CD4-positive, alpha-beta T cell treated with Interleukin-4 for 1 hour (primary cell): ENCODE measurements at places on chromosomes 7 and 10.
A peak's percentile ranks its signal among the peaks of the same experiment; 100 is the strongest.

DNA sequence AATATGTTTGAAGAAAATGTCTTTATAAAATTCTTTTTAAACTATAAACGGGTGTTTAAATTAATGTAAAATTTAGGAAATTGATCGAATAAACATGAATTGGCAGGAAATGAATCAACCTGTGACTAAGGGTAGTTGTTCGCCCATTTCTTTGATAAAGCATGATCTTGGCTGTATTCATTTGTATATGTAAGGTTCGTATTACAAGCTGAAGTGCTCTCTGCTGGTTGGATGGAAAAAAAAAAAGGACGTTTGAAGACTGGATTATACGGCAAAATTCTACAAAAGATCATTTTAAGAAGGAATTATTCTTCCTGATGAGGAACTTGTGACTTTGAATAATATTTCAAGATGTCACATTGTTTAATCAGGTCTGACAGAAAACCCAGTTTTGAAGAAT lies 185.4 kb upstream of the ANK3 start:
- DNase-seq: no peak

DNA sequence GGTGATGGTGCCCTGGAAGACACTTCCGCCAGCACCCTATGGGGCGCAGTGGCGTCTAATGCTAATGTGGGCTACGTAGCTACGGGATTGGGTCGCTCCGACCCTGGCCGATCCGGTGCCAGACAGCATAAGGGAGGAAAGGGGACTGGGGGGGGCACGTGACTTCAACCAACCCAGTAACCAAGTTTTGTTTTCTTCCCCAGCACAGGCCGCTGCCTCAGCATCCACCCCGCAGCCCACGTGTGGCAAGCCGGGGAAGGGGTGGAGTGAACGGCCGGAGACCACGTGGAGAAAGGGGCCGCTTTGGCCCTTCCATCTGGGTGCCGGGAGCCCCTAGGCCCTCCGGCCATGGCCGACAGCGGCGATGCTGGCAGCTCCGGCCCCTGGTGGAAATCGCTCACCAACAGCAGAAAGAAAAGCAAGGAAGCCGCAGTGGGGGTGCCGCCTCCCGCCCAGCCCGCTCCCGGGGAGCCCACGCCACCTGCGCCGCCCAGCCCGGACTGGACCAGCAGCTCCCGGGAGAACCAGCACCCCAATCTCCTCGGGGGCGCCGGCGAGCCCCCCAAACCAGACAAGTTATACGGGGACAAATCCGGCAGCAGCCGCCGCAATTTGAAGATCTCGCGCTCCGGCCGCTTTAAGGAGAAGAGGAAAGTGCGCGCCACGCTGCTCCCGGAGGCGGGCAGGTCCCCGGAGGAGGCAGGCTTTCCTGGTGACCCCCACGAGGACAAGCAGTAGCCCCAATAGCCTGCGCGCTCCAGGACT lies 2.5 kb downstream of the PRR15 start:
- no peak for DNase-seq

GRCh38 chr10:103451831-103452505 lies at the start of gene CALHM2:
TSS of gene CALHM2 (minus strand) at chr10:103452370. CDS start at chr10:103449941, 2,429 bp downstream.
- DNase-seq: peak; percentile 42

- DNase-seq: no peak
Measured at GRCh38 chr10:119675483-119676170, 24.4 kb downstream of the BAG3 start.

DNA sequence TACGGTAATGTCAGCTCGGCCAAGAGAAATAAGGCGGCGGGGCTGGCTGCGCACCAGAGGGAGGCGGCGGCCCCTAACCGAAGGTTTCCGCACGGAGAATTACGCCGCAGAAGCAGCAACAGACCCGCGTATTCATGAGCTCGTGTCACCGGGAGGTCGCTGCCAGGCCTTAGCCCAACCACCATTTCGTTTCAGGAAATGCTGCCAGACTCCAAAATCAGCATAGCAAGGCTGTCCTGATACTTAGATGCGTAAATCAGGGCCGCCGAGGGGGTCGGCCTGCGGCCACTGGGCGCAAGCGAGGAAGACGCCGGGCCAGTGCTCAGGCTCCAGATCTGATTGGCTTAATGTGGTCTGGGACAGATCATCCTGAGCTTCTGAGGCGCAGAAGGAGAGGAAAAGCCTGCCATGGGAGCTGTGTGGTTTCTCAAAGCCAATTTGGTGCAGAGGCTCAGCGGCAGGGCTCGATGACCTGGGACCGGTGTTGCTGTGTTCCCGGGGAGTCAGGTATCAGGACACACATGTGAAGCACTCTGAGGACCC lies 247.9 kb downstream of the BAMBI start:
- DNase-seq: no peak

DNA sequence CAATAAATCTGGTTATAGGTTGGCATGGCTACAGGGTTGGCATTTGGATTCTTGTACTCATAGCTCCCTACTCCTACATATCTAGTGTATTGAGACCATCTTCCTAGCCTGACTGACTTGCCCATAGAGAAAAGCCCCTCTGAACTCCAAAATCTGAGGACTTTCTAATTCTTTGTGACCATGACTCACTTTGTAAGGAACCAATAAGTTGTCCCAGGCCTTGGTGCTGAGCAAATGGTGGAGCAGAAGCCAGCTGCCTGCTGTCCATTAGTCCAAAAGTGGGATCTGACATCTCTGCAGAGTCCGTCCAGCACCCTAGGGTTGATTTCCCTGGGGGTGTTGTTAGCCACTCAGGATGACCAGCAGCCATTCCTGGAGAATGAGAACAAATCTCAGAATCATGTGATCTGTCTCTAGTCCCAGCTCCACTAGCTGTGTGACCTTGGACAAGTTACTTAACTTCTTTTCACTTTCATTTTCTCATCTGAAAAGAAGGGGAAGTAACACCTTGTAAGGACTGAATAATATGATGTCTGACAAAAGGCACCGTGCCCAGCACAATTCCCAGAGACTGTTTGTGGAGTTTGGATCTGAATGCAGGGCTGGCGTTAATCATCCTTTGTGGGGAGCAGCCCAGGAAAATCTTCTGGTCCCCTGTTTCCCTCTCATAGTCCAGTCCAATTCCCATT lies 44.1 kb downstream of the MTURN start:
- no peak for DNase-seq

- DNase-seq: no peak
Measured at GRCh38 chr10:67618116-67618515, 77.9 kb downstream of the CTNNA3 start.

- no peak for DNase-seq
Measured at GRCh38 chr7:107953265-107953923, 49.6 kb downstream of the LAMB1 start.

DNA sequence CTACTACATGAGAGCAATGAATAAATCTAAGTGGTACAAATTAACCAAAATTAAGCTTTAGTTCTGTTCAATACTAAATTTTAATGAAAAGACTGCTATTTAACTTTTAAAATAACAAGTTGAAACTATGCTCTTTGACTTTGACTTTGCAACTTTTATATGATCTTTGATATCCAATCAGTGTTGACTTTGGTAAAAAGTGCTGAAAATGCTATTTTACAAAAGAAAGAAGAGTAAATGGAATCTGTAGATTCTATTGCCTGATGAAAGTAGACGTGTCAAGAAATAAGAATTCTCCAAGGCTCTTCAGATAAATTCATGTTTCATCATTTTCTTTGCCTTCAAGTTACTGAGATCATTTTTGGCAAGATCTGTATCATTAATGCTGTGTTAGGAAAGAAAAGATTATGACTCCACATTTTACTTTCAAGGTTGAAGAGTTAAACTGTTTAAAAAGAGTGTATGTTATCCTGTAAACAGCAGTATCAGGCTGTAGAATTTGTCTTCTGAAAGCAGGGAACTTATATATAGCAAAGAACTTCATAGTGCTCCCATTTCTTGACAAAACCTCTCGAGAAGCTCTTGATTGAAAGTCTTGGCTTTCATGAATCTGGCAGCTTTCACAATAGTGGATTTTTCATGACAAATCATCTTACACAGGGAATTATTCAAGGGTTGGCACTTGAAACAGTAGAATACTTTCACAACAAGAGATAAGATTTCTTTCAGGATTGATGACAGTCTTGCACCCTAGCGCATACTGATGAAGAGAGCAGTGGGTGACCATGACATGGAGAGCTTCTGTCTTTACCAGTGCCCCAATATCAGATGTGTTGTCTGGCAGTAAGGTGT lies 72.1 kb downstream of the PTEN start:
- no peak for DNase-seq

DNA sequence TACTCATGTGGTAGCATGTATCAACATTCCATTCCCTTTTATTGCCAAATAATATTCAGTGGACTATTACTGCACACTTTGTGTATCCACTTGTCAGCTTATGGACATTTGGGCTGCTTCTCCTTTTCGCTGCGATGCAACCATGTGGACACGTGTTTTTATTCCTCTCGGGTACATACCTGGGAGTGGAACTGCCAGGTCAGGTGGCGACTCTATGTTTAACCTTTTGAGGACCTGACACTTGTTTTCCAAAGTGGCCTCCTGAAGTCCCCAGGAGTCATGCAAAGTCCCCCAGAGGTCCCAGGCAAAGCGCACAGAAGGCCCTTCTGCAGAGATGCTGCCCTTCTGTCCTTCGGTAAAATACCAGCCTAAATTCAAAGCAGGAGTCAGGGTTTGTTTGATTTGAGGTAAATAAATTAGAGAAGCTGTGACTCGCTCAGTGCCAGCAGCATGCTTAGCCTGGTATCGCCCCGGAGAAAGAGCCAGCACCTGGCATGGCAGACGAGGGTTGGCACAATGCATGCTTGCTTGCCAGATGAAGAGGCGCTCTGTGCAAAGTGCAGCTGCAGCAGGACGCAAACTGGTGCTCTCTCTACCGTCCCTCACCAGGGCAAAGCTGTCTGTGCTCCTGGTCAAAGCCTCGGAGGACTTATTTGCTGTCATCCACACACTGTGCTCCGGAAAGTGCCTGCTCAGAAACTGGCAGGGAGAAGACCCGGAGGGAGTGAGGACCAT lies 37.8 kb downstream of the HIPK2 start:
- DNase-seq: no peak

DNA sequence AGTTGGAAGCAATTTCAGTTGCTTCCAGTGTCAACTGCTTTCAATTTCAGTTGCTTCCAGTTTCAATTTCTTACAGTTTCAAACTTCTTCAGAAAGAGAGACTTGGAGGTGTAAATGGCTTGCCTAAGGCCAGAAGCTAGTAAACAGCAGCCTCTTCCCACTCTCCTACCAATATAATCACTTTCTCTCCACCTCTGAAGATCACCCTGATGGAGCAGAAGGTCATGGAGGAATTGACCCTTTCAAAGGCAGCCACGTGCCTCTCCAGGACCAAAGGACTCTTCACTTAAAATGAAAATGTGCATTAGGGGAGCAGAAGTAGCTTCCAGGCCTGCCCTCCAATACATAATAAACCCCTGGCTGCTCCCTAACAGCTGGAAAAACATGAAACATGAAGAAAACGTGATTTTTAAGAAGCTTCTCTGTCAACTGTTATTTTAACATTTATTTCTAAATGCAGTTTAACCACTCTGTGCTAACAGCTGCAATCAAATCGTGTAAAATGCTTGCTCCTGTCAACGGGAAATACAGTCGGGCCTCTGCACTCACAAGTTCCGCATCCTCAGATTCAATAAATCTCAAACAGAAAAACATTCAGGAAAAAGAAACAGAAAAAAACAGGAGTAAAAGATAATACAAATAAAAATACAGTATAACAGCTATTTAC lies 1020.6 kb downstream of the XPNPEP1 start:
- no peak for DNase-seq

DNA sequence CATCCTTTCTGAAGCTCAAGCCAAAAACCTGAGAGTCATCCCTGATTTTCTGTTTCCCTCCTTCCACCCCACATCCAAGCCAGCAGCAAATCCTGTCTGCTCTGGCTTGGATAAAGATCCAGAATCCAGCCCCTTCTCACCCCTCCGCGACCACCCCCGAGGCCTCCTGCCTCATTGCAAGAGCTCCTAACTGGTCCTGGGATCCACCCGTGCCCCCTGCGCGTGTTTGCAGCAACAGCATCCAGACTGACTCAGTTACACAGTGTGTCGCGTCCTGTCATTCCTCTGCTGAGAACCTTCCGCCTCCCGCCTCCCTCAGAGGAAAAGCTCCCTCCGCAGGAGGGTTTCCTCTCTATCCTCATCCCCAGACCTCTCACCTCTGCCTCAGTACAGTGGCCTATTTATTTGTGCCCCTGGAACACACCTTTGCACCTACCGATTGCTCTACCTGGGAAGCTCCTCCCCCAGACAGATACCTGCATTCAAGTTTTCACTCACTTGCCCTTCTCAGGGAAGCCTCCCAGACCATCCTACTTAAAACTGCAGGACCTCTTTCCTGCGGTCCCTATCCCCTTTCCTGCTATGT lies 21.6 kb upstream of the GRID1 start:
- DNase-seq: no peak
